ENCODE measurements at places on chromosomes 7 and 10.
A peak's percentile ranks its signal among the peaks of the same experiment; 100 is the strongest.

DNA sequence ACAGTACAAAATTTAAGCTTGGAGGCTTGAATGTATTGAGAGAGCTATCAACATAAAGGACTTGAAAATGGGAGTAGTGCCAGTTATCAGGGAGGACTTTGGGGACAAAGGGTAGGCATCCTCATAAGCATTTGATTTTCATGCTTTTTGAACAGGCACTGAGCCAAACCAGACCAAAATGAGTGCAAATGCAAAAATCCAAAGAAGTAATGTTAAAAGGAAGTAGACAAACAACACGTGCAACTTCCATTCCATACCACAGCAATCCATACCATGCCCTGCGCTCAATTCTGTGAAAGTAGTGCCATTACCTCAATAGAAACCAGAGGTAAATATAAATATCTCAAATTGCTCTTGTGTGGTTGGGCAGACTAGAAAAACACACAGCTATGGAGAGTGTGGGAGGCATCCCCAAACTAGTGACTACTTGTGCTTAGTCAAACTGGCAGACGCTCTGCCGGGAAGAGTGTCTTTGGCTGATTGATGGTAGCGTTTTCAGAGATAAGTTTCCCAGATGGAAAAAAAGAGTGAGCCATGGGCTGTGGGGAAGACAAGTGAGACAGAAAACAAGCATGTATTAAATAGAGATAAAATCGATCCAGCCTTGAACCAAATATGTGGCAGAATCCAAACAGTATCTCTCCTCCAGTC is 161.5 kb downstream of the CREB5 start:
- DNase-seq: no peak

GRCh38 chr7:1851721-1852516 is 181.8 kb downstream of the ELFN1 start:
- DNase-seq: no peak

- DNase-seq: no peak
Observed at GRCh38 chr10:124217906-124218804, 124.8 kb upstream of the CHST15 start.

DNA sequence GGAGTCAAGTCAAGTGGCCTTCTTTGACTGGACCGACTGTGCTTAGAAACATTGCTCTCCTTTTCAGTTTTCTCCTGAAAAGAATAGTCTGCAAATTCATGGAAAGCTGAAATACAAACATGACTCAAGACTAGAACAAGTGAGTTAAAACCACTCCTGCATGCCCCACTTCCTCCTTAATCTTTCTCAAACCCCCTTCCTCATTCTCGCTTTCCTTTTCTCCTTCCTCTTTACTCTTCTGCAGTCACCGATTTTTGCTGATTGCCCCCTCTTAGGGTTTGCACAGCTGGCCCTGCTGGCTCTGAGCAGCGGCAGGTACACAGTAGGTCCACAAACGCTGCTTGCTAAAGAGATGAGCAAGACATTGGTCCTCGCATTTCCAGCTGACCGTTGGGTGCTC is 34.8 kb upstream of the MKI67 start:
- DNase-seq: peak; percentile 34

GRCh38 chr10:86079088-86079487 is 287.5 kb downstream of the GRID1 start:
- no peak for DNase-seq

DNA sequence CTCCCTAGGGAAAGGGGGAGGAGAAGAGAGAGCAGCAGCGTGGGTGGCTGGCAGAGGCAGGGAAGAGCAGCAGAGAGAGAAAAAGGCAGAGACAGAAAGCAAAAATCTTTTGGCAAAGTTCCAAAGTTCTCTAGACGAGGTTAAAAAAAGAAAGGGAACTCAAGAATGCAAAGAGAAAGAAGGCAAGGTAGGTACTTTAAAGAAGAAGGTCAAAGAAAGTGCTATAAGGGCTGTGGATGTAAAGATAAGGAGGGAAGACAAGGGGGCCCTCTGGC is 20.2 kb upstream of the OPTN start:
- DNase-seq: no peak

DNA sequence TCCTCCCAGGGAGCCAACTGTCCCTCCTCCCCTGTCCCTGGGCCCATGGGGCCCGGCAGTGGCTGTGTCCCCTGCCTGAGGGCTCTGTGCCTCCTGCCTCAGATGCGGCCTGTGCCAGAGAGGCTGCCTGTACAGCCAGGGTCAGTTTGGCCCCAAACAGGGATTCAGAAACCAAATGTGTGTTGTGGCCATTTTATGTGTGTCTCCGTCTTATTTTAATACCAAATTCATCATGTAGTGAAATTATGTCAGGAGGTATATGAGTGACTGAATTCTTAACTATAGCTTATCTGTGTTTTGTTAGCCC is 114.8 kb downstream of the NT5C2 start:
- no peak for DNase-seq

DNA sequence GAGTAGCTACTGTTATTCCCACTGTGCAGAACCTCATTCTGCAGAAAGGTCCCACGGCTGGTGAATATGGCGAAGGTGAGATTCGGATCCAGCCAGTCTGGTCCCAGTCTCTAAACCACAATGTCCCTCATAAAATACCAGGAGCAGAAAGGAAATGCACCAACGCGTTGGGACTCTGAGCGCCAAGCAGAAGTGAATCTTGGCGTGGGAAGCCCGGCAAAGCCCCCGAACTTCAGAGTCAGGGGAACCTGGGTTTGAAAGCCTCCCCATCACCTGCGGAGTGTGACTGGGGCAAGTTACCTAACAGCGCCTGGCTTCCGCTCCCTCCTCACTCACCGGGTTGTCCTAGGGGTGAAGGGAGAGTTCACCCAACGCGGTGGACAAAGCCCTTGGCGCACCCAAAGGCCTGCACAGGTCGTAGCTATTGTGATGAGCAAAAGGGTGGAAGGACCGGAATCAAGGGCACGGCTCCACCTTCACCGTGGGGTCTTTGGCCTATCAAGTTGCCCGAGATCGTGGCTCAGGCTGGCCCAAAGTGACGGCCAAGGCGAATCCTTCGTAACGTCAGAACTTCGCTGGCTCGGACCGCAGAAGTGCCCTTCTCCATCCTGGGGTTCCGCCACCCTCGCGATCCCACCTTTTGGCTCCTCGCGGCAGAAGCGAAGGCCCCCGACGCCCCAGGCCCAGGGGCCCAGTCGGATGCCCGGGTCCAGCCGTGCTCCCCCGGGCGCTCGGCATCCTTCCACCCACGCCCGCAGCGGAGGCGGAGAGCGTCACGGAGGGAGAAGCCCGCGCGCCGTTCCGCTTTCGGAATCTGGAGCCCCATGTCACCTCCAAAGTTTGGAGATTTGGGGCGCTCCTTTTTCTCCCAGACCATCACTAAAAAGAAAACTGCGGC is 811 bp downstream of the RGS10 start:
- DNase-seq: no peak

- no peak for DNase-seq
Observed at GRCh38 chr7:108452707-108453106, 3.5 kb downstream of the NRCAM start.

- DNase-seq: no peak
Observed at GRCh38 chr7:45910855-45911254, 10.2 kb downstream of the IGFBP3 start.

- DNase-seq: no peak
Observed at GRCh38 chr7:149884016-149884415, 10.2 kb downstream of the ATP6V0E2 start.

GRCh38 chr7:81367326-81367931 is 402.4 kb downstream of the HGF start:
- DNase-seq: no peak

DNA sequence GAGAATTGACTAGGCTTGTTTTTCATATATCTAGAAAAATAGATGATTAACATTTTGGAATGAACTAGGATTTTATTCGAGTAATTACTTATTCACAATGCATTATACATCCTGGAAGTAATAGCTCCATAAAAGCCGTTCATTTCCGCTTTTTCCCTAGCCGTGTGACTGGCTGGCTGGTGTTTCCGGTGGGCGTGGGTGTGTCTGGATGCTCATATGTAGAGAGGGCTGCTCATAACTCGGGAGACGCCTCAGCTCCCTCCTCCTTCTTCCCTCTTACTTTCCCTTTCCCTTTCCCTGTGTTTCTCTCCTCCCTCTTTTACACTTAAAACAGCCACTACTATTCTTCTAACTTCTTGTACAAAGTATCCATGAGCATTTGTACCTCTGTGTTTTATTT is 187.7 kb upstream of the VSTM2A start:
- no peak for DNase-seq

- DNase-seq: no peak
Observed at GRCh38 chr7:37546677-37547076, 98.0 kb upstream of the ELMO1 start.

GRCh38 chr10:126475074-126475691 is 86.9 kb upstream of the ADAM12 start:
- no peak for DNase-seq

DNA sequence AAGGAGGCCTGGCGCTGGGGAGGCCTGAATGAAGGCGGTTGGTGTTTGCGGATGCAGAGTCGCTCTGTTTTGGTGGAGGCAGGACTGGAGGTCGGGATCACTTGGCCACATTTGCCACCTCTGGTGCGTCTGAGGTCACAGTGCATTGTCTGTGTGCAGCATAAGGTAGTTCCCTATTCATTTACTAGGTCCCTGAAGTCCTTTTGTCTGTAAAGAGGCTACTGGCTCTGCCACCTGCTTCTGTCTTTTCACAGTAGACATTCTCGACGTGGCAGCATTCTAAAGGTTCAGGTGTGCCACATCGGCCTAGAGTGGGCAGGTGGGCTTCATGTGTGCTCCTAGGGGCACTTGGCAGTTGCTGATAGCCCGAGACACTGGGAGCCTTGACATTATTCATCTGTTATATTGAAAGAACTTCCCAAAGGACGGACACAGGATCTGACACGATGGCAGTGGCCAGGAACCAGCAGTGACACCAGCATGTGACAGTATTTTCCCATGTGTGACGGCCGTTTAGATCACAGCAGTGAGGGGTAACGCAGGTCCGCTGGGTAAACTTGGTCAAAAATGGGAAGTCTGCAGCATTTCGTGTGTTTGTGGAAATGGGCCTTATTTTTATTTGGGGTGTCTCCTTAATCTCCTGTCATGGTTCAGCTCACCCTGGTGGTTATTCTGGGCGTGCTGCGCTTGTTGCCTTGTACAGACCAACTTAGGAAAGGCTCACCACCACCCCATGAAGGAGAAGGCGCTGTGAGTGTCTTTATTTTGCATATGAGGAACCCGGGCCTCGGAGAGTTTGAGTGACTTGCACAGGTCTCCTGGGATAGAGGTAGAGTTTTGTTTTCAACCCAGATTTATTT is 5.9 kb downstream of the MGMT start:
- no peak for DNase-seq

DNA sequence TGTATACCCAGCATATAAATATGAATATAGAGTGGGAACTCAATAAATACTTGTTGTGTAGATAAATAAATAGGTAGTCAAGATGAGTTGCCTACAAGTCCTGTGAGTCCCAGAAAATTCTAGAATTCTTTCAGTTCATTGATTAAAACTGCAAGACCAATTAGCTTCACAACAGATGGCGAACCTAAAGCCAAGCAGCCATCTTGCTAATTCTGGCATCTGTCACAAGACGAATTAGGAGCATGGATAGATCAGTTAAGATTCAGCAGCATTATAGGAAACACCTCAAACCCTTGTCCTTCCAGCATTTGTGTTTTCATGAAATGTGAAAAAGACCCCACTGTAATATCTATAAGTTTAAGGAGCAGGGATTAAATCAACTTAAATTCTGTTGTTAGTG is 552.7 kb downstream of the MAGI2 start:
- no peak for DNase-seq

DNA sequence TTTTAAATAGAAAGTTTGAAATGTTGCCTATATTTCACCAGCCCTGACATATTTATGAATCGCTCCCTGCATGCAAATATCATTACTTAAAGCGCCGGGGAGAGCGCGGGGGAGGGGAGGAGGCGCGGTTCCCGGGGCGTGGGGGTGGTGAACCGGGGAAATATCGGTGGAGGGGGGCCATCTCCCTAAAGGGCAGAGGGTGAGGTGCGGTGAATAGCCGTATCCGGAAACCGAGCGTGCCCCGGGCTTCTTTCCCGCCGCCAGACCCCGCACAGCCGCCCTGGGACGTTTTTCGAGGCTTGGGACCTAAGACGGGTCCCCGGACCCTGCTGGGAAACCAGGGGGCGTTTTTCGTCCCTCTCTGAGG is 6.9 kb upstream of the ZNF503 start:
- DNase-seq: no peak

- DNase-seq: no peak
Observed at GRCh38 chr10:49149881-49150280, 16.1 kb upstream of the FAM170B start.

DNA sequence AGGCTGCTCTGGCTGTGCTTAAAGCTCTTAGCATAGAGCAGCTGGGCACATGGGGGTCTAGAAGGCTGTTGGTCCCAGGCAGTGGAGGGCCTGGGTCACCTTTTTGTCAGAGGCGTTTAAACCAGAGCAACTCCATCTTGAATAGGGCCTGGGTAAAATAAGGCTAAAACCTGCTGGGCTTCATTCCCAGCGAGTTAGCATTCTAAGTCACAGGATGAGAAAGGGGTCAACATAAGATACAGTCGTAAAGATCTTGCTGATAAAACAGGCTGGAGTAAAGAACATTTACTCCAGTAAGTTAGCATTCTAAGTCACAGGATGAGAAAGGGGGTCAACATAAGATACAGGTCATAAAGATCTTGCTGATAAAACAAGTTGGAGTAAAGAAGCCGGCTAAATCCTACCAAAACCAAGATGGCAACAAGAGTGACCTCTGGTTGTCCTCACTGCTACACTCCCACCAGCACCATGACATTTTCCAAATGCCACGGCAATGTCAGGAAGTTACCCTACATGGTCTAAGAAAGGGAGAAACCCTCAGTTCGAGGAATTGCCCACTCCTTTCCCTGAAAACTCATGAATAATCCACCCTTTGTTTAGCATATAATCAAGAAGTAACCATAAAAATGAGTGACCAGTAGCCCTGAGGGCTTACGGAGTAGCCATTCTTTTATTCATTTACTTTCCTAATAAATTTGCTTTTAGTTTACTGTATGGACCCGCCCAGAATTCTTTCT is 96.8 kb upstream of the PCBD1 start:
- DNase-seq: no peak

Data from SIG-M5 (cell line).